ENCODE measurements at places on chromosomes 3 and 15. TPM values are rescaled to one million over a fixed set of nuclear protein-coding genes. Genes with fewer than 3 reads are reported as not detected.

GRCh38 chr3:192364316-192364715 is 363.0 kb downstream of the FGF12 start:
- DNase-seq: no peak

Gene HIGD2B
- total RNA-seq: not detected

DNA sequence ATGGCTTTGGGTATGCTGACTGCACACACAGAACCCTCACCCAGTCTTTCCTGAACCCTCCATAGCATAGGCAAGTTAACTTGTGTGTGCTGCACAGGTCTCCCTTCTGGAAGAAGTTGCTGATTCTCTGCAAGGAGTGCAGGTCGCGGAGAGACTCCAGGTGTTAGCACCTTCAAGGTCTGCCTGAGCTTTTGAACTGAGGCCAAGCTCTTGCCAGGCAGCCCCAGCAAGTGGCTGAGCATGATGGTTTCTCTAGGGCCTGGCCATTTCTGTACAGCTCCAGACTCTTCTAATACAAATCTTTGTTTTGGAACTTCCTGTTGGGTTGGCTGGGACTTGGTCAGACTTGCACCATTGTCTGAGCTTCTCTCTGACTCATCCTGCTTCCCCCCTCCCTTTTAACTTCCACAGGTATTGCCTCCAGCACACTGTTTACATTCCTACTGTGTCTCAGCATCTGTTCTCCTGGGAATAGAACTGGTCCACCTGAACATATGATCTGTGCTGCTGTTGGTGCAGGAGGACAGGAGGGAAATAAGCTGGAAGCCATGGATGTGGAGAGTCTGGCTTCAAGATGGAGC is 53.3 kb downstream of the KY start:
- peak; percentile 13 for DNase-seq

GRCh38 chr3:122030381-122031122 is 8.5 kb upstream of the ILDR1 start:
- DNase-seq: no peak

- no peak for DNase-seq
Measured at GRCh38 chr3:52521881-52522650, 11.6 kb downstream of the NT5DC2 start.

- no peak for DNase-seq
Measured at GRCh38 chr3:135007607-135008006, 212.5 kb downstream of the EPHB1 start.

- DNase-seq: no peak
Measured at GRCh38 chr3:62133015-62133414, 240.3 kb downstream of the FEZF2 start.

Gene SLCO2A1
- 0.49 TPM for total RNA-seq

- no peak for DNase-seq
Measured at GRCh38 chr3:65079560-65079959, 391.8 kb upstream of the ADAMTS9 start.

DNA sequence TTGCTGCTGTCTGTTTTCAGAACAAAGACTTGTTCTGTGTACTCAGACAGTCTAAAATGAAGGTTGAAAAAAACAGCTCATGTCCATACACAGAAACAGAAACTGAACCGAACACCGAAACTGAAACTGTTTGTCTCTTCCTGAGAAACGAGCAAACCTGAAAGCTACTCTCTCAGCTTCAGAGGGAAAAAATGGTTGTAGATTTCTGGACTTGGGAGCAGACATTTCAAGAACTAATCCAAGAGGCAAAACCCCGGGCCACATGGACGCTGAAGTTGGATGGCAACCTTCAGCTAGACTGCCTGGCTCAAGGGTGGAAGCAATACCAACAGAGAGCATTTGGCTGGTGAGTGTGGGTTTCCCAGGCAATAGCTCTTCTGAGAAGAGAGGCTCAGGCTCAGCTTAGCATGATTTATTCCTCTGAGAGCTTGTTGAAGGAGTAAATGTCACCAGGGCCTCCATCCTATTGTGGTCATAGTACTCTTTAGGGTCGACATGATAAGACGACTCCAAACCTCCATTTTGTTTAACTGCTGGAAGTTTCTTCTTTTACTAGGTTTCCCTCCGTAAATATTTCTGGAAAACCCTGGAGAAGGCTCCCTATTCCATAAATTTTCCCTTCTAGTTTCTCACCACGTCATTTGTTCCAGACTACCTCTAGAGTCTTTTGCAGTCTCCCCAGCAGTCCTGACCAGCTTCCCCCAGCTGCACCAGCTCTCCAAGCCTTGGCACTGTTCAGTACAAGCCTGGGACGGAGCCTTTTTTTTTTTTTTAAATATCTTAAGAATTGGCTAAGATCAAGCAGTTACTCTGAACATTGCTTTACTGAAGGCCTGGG is at the start of gene RTP4:
Gene RTP4 (plus strand): TSS at position 135 of the 838 bp plus-strand sequence. CDS start 57 bp downstream, at position 192.
- peak; percentile 57 for DNase-seq

DNA sequence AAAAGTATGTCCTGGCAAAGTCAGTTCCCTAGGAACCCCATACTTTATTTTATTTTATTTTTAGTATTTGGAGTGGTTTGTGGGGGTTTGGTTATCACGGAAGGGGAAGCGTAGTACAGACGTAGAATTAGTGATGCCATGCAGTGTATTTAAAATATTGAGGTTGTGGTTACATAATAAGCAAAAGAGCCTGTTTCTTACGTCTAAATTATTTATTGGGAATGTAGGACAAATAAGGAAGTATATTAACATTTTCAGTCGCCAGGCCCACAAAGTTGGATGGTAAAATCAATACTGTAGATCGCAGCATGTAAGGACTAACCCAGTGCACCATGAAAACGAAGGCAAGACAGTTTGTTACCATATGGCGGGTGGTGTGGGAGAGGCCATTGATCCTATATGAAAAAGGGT is 558 bp downstream of the DTWD1 start:
- peak; percentile 27 for DNase-seq

Measured in cardiac muscle cell (in vitro differentiated cells and primary cell).